ENCODE measurements at places on chromosomes 5 and 9.

GRCh38 chr9:84592918-84593317, 76.6 kb upstream of the NTRK2 start:
- no peak for DNase-seq

DNA sequence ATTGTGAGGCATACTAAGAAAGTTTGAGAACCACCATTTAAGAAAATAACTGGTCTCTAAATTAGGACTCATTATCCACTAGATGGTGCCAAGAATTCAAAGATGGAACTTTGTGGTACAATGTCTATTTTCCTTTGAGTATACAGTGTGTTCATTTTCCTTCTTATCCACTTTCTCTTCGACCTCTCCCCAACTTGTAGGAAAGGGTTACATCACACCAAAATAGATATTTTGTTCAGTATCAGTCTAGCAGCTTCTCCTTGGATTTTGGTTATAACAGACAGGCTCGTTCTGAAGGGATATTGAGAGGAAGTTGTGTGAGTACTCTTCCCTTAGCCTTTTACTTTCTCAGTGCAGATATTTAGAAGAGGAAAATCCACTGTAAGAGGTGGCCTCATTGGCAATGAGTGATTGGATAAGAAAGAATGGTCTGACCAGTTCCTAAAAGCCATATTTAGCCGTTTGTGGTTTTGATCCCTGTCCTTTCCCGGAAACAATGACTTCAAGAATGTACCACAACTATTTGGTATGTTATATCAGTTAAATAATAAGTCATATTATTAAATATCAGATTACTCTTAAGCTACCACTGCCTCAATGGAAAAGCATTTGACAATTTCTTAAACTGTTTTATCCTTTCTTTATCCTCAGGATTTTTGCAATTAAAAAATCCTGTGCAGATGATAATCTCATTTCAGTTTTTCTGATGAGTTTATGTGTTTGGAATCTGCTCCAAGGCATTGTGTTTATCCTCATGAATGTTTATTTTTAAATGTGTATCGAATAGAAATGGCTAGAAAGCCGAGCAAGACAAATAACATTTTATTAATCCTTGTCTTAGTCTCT, 69.0 kb upstream of the GRAMD2B start:
- no peak for DNase-seq

DNA sequence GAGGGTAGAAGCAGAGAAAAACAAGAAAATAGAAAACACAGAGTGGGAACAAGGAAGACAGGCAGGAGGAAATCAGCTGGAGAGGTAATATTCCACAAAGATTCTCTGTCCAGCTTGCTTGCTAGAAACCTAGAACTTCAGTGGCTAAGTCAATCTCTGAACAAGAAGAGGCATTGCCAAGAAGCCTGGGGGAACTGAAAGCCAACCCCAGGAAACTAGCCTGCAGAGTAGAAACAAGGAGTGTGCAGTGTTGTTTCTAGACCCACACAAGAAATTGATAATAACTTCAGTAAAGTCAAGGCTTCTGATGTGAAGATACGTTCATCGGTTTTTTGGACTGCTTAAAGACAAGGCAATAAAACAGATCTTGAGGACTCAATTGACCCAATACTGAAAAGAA, 234.5 kb upstream of the MAP3K1 start:
- no peak for DNase-seq

- no peak for DNase-seq
Measured at GRCh38 chr9:15786616-15787015, 233.8 kb downstream of the CCDC171 start.

DNA sequence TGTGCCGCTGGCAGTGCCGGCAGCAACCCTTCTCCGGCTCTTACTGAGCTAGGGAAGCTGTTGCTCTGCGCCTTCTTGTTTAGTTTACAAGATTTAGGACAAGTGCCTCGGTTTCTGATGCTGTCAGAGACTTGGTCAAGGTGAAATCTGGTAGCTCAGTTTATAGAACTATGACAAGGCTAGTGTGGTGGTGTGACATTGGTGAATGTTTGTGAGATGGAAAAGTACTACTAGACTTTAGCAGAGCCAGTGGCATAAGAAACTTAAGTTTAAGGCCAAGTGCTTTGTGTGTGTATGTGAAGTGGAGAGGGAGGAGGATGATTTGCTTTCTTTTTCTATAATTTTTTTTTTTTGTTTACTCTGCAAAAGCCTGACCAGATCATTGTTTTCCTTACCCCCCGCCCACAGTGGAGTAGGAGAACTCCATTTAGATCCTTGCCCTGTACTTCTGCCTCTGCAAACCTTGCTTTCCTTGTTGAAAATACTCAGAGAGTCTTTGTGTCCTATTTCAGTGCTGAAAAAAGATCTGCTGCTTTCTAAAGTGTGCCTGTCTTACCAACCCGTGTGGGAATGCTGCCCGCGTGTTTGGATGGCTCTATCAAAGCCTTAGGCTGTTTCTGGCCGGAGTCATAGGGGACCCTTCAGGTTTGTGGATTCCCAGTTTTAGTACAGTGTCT, 75.9 kb downstream of the TRIO start:
- no peak for DNase-seq

GRCh38 chr5:137126829-137127228, 372.3 kb downstream of the SPOCK1 start:
- DNase-seq = no peak

All from activated CD8-positive, alpha-beta T cell treated with anti-CD3 and anti-CD28 coated beads for 36 hours (primary cell).